ENCODE measurements at places on chromosomes 3 and 15.
A peak's percentile ranks its signal among the peaks of the same experiment; 100 is the strongest.

DNA sequence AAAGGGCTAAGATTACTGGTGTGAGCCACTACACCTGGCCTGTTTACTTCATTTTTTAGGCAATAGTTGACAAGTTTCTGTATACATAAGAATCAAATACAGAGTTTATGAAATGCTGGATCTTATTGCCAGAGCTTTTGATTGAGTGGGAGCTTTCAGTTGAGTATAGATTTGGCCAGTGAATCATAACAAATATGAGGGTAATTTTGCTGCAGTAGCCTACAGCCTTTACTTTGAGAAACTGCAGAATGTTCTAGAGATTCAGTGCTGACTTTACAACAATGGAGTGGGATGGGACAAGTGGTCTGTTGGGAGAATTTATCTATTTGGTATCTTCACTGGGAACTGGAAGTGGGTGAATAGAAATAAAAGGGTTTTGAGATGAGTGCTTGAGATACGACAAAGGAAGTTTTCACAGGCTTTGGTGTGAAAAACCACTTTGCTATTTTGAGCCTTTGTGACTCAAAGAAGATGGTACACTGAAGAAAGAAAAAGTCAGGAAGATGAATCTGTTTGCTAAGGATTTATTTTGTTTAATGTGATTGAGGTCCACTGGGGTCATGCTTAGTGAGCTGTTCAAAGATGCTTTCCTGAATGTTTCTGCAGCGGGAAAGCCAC is 227.8 kb downstream of the UBE2E2 start:
- no peak for DNase-seq

- DNase-seq: no peak
These were observed 2.9 kb downstream of the TMOD2 start for GRCh38 chr15:51754267-51754666.

DNA sequence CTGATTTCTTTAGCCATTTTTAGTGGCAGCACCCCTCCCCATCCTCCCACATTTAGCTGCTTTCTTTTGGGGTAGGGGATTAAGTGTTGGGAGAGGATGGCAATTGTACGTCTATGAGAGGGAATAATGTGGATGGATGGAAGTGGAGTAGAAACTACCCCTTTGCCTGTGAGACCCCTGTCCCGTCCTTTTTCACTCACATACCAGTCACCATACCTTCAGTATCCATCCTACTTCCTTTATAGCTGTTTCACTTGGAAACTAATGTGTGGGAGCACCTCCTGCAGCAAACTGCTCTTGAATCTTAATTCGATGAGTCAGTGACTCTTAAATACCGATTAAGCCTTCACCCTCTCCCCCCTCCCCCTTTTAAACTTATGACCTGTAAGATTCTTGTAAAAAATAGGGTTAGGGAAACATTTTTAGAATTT is 730 bp downstream of the SPRED1 start:
- no peak for DNase-seq

GRCh38 chr15:70100474-70101341 is 3.0 kb upstream of the TLE3 start:
- DNase-seq: peak; percentile 58

DNA sequence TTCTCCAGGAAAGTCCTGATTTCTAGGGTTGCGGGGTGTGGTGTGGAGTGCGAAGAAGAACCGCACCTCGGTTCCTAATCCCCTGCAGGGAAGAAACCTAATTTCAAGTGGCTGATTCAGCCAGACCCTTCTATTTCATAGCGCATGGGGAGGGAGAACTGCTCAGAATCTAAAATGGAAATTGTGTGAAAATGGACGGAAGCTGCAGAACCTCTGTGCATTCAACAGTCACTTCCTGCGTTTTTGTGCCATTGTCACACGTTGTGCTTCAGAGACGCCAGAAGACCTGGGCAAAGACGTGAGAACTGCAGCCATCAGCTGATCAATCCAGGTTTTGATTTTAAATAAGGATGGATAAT is 1.2 kb downstream of the SIDT1 start:
- peak; percentile 15 for DNase-seq

DNA sequence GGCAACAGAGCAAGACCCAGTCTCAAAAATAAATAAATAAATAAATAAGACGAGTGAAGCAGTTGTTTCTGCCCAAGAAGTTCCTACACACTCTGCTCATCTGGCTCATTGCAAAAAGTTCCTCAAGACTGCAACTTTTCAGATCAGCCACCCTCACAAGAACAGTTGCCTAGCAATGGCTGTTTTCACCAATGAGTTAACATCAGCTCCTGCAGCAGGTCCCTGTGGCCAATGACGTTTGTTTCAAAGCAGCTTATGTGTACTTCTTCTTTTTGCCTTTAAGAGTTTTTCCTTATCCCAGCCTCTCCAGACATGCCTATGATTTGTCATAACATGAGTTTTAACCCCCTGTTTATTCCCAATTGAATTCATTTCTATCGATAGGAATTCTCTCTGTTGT is 118.4 kb upstream of the SPRED1 start:
- DNase-seq: no peak

DNA sequence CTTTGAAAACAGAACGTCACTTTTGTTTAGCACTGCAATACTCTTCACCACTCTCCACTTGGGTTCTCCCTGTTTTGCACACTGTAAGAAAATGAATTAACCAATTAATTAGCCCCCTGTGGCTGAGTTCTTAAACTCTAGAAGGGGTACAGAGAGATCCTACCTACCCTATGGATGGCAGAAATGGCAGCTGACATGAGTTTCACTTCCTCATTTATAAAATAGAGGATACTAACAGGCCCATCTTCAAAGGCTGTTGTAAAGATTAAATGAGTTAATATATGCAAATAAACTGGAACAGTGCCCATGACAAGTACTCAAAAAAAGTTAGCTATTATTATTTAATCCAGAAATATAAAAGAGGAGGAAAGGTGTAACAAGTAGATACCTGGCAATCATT is 36.9 kb downstream of the SUCLG2 start:
- DNase-seq: no peak

DNA sequence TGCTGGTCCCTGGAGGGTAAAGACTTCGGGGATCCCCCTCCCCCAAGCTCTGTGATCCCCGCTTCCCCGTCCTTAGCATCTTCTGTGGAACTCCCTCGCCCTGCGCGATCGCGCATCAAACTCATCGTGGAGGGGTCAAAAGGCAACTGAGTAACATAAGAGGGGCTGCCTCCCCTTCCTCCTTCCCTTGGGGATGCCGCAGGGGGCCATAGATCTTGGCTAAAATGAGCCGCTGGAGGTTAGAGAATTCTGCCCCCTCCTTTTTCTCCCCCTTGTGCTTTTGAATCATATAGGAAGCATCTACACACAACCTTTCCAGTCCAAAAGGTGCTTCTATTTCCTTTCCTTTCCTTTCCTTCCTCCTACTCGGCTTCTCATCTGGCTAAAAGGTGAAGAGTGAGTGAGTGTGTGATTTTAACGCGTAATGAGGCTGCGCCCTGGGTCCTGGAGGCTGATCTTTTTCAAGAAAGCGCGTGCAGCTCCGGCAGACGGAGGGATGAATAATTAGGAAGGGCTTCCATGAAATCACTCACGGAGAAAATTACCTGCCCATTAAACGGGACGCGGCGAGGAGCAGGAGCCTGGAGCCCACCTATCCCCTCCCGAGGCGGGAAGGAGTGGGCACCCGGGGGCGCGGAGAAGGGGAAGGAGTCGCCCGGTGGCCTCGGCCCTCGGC is 831 bp upstream of the ROBO2 start:
- DNase-seq: no peak

GRCh38 chr15:41981371-41982132 is 9.2 kb upstream of the EHD4 start:
- DNase-seq: no peak

GRCh38 chr15:34266751-34267150 is 41.9 kb downstream of the EMC4 start:
- no peak for DNase-seq

DNA sequence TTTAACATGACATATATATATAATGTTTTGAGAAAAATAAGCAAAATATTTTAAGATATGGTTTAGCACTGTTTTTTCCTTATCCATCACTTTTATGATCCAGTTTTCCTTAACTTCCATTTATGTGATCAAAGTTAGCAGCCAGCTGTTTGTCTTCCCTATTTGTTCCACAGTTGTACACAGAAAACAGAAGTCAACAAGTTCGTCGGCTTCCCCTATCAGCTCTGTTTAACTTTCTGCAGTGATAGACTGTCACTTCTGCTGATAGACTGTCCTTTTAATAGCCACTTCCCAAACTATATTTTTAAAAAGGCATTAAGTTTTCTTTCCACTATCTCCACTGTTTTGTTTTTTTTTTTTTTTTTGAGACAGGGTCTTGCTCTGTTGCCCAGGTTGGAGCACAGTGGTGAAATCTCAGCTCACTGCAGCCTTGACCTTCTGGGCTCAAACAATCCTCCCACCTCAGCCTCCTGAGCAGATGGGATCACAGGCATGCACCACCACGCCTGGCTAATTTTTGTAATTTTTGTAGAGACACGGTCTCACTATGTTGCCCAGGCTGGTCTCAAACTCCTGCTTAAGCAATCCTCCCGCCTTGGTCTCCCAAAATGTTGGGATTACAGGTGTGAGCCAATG is 7.2 kb downstream of the FSD2 start:
- no peak for DNase-seq

GRCh38 chr15:24919446-24919845 is 35.3 kb upstream of the SNRPN start:
- no peak for DNase-seq

GRCh38 chr3:118991775-118992174 is 42.9 kb downstream of the IGSF11 start:
- DNase-seq: no peak

GRCh38 chr3:37558580-37558979 is 303.1 kb upstream of the CTDSPL start:
- no peak for DNase-seq

DNA sequence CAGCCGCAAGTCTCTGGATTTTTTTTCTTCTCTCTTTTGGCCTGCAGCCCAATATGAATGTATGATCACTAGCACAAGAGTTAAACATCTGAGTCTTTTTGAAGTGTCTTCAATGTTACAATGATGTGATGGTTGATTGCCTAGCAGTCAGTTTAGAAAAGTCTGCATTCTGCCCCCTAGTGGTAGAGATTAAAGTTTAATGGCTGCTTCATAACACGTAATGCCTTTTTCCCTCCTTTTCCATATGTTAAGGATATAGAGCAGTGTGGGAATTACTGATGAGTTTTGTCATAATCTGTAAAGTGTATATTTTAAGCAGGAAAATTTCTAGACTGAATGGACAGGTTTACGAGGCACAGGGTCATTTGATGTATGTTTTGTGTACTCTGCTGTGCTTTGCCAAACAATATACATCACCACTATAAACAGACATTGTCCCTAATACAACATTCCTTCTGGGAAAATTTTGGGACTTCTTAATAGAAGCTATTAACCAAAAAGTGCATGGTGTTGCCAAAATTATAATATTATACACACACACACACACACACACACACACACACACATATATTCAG is 1038.5 kb upstream of the NR2F2 start:
- DNase-seq: no peak

- DNase-seq: no peak
These were observed 329.9 kb upstream of the TPRG1 start for GRCh38 chr3:188841906-188842305.

DNA sequence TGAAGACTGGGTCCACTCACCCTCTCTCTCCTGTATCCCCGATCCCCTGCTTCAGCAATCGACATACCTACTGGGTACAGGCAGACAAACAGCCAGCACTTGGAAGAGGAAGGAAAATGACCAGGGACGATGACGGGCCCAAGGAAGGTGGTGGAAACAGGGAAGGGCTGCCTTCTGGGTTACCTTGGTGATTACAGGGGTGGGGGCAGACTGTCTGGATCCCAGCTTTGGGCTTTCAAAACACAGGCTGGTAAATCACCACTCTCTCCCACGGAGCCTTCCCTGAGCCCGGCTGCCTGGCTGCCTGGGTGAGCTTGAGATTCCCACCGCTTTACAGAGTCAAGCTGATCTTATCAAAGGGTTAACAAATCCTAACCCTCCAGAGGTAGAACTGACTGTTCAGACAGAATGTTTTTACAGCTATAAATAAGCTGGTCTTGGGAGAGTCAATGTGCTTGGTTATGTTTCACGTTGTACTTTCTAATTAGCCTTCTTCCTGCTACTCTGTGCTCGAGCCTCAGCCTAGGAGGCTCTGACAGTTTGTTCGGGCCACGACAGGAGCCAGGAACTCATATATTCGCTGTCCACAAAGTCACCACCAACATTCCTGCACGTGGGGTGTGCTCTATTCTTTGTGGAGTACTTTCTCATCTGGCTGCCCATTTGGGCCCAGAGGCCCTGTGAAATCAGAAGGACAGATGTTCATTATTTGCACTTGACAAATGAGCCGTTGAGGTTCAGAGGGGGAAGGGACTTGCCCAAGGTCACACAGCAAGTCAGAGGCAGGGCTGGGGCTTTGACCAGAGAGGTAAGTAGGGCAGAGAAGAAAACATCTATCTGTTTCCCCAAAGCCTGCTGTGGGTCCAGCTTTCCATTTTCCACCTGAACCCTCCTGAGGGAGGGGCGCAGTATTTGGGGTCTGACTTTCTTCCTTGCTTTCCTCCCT is 63.5 kb downstream of the FEM1B start:
- DNase-seq: no peak

DNA sequence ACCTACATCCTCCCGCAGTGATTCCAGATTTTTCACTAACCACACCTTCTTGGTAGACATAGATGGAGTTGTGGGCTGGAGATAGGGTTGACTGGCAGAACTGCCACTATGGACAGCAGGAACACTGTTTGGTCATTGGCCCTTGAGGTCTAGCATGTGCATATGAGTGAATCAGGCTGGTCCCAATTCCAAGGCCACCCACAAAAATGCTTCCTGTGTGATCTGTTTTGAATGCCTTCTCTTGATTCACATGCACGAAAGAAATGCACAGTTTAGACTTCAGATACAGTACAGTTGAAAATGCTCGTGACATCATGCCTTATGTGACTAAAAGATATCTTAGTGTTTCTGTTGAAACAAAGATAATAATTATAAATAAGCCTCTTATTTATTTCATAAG is 285.8 kb upstream of the SEMA6D start:
- no peak for DNase-seq

- no peak for DNase-seq
These were observed 9.1 kb downstream of the BNC1 start for GRCh38 chr15:83275412-83275811.

DNA sequence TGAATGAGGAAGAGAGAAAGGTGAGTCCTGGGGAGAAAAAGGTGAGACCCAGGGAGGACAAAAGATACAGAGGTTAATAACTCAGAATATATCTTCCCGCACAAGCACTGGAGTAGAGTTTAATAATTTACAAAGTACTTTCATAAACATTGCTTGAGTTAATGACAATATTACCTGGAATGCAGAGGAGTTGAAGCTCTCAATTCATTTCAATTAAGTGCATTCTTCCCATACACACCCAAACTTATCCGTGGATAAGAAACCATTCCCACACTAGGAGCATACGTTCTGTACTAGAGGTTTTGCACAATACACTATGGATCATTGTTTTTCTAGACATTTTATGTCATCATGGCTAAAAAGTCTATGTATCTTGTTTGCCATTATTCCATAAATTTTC is 23.3 kb upstream of the KNG1 start:
- DNase-seq: no peak

GRCh38 chr3:38203690-38204089 is 38.4 kb downstream of the OXSR1 start:
- DNase-seq: no peak

- DNase-seq: no peak
These were observed at the start of gene IL5RA for GRCh38 chr3:3110299-3110630. TSS of gene IL5RA (minus strand) at chr3:3110374. CDS start at chr3:3104984, 5,390 bp downstream.

GRCh38 chr3:113496924-113497323 is 18.0 kb downstream of the SPICE1 start:
- DNase-seq: no peak

- no peak for DNase-seq
These were observed 316.7 kb downstream of the CLSTN2 start for GRCh38 chr3:140251678-140252077.

GRCh38 chr15:73658645-73659044 is 25.5 kb upstream of the NPTN start:
- no peak for DNase-seq

Measured in effector CD4-positive, alpha-beta T cell (primary cell).